ENCODE measurements at places on chromosomes 5 and 9. TPM values are rescaled to one million over a fixed set of nuclear protein-coding genes. Genes with fewer than 3 reads are reported as not detected.

DNA sequence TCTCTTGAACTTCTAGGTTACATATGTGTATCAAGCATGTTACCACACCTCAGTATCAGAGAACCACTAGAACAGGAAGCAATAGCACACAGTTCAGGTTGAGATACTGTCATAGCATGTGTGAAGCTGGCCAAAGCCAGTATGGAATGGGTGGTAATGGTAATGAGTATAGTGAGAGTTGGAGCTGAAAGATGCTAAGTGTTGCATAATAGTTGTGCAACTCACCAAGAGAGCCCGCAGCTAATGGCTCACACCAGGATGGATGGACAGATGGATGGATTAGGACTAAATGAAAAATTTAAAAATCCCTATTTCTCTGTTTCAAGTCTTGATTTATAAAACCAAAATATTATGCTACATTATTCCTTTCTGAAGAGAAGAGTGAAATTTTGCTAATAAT lies 53.4 kb upstream of the KCNN2 start:
- no peak for DNase-seq

DNA sequence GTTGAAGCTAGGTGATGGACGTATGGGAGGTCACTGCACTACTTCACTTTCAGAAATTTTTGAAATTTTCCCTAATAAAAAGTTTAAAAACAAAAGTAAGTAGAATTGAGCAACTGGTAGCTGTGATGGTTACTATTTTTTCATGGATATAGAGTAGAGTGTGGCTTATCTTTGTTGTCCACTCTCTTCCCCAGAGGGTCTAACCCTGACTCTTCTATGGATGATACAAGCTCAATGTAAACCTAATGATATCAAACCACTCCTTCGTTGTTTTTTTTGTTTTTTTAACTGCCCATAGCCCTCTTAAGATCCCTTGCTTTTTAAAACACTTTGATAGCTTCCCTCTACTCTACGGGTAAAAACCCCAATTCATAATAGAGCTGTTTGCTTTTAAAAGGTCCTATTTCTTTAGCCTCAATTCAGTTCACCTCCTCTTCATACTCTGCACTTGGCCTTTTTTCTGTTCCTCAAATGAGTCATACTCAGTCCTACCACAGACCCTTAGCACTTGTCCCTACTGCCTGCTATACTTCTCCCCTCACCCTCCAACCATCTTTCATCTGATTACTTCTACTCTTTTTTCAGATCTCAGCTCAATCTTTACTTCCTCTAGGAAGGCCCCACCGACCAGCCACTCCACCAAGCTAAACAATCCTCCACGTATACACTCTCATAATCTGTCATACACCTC lies 2.6 kb downstream of the HDAC3 start:
- no peak for DNase-seq

DNA sequence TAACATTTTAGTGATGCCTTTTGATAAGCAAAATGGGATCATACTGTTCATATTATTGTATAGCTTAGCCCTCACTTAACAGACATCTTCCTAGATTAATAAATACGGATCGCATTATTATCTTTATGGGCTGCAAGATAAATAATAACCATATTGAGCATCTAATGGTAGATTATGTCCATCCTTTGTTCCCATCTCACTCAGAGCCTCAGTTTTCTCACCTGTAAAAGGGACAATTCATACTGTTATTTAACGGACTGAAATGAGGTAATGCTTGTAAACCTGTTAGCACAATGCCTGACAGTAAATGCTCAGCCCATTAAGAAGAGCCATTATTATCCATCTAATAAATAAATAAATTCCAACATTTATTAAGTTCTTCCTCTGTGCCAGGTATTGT lies 3.0 kb upstream of the RPL26L1 start:
- no peak for DNase-seq

GRCh38 chr9:122226758-122227574 lies 1.8 kb downstream of the LHX6 start:
- DNase-seq = no peak

LCN9 gene
- total RNA-seq = not detected

GRCh38 chr9:7367726-7368125 lies 431.9 kb downstream of the DMAC1 start:
- DNase-seq = no peak

- DNase-seq = no peak
These were observed 6.8 kb upstream of the AMACR start for GRCh38 chr5:34014626-34015025.

GRXCR2 gene
- total RNA-seq = not detected

DNA sequence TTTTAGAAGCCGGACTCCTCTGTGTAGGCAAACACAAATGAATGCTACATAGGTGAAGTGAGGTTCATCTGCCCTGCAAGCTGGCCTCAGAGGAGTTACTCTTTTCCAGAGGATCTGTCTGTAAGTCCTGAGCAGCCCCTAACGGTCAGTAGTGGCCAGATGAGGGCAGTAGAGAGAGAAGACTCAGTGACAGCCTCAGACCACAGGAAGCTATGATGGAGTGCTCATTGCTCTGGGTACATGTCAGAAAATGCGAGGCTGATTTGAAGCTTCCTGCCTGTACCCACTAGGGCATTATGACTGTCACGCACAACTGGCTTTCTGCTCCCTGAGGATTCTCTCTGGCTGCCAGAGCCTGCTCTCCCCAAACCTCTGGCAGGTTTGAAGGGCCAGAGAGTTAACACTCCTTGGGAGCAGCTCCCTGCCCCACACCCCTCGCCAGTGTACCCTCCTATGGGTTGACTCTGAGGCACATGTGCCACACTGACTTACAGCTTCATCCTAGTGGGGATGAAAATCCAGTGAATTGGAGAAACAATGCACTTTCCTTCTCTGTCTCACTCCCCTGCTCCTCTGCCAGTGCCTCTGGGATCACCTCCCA lies 141.5 kb downstream of the GABRG2 start:
- DNase-seq = no peak

DNA sequence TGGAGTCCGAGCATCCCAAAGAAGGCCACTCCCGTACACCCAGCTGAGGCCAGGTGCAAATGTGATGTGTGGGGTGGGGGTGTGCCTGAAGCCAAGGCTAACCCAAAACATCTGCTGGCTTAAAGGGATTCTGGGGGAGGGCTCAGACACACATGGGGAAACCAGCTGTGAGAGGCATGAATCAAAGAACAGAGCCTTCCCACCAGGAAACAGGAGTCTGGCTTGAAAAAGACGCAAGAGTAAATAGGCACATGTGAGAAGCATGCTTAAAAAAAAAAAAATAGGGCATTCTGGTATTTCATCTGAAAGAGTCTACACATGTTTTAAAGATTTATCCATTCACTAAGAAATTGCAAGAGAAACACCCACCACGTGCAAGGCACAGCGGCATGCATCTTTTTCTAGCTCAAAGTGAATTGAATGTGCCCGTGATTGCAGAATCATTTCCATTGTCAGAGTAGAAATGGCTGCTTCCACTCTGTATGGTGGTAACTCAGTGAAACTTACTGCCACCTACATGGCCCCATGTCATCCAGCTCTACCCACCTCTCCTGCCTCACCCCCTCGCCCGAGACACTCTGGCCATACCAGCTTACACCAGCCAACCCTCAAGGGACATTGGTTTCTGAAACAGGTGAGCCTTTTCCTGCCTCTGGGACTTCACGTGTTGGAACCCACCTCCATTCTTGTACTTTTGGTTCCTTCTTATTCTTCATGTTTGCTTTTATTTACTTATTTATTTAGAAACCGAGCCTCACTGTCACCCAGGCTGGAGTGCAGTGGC lies 71.5 kb downstream of the SEMA5A start:
- DNase-seq = no peak

- DNase-seq = no peak
These were observed 13.3 kb upstream of the HSDL2 start for GRCh38 chr9:112366591-112366990.

- no peak for DNase-seq
These were observed 89.3 kb upstream of the FTMT start for GRCh38 chr5:121762426-121762825.

TENT4A gene
- total RNA-seq = 29.8 TPM

DNA sequence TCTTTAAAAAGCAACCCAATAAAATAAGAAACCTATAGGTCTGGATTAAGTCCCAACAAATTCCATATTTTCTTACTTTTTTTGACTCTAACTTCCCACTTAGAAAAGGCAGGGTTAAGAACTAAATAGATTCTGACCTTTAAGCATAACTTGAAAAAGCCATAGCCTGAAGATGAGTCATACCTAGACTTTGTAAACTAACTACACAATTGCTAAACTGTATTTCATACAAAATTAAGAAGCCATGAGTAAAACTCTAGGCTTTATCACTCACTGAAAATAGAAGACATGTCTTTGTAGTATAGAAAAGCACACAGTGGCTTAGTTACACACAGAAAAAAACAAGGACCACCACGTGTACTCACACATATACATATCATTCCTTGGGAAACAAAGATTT lies 51.5 kb downstream of the MLLT3 start:
- no peak for DNase-seq

DNA sequence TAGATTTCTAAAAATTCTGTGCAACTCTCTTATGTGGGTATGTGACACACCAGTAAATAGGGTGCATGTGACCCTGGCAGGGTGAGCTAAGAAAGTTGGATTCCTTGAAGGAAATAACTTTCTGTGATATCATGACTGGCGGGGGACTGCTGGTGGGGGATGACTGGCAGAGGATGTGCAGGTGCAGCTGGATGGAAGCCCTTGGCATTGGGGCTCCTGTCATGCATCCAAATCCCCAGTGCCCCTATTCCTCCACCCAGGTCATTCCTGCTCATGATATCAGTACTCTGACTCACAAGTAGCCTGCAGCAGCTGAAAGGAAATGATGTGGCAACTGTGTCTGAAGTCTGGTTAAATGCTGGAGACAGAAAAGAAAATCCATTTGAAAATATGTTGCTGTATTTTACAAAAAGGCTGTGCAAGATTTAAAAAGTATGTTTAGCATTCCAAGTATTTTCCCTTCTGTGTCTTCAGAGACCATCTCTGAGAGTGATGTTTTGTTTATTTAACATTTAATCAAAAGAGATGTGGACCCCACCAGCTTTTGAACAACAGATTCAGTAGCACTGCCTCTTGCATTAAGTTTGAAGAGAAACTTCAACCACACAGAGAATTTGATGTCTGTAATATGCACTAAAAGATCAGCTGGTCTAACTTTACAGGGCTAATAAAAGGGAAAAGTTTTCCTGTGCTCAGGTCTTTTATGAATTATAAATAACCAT lies 17.9 kb upstream of the ZSWIM6 start:
- DNase-seq = no peak

DNA sequence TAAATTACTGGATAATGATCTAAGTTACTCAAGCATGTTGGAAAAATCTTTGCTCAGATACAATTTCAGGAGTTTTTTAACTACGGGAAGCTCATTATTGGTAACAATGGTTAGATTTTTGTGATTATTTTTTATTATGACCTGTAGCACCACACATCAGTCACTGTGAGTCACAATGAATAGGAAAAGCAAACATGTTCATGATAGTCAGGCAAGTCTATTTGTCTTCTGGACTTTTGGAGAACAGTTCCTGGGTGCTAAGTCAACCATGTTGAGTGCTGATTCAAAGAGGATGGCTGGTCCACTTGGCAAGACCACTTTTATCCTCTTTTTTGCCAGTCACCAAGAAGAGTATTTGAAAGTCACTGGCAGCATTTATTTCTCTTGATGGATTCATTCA lies 403.2 kb downstream of the KIF4B start:
- DNase-seq = no peak

- DNase-seq = no peak
These were observed 93.1 kb downstream of the SMIM15 start for GRCh38 chr5:61069150-61069549.

GRCh38 chr9:126389992-126390391 lies 63.4 kb downstream of the MVB12B start:
- DNase-seq = no peak

SAXO1 gene
- total RNA-seq = not detected

DNA sequence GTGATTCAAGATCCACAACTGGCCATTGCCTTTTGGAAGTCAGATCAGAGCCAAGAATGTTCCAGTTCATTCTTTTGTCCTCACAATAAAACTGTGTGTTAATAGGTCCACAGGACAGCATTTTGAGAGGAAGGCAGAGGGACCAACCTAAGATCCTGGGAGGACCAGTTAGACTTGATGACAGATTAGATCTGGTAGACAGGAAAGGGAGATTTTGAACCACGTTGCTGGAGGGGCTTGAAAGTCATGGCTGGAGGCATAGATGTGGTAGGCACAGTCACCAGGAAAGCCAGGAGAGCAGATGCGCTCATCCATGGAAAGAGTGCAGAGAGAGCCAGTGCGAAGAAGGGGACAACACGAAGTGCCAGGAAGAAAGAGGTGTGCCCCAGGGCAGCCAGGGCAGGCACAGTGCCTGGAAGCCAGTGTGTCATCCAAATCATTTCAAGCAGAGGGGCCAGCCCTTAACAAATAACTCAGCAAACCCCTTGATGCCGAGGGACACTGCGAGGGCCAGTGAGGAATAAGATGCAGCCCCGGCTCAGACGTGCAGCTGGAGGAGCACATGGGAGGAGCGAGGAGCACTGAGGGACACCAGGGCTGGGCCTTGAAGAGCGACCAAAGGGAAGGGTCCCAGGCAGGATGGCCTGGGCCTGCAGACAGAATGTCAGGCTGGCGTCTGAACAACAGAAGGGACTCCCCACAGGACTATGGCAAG lies 12.8 kb upstream of the SLC2A8 start:
- peak; percentile 64 for DNase-seq
